Activated CD8-positive, alpha-beta T cell treated with anti-CD3 and anti-CD28 coated beads, Interleukin-2, amount 10 ng/mL, durations not matched to agents 7 days and 5 days (primary cell): ENCODE measurements at places on chromosomes 2 and 18.

- H3K4me1 ChIP-seq: no peaks in the 10 kb centered on the region
- DNase-seq: no peak
- no peak overlapping the region for H3K27ac ChIP-seq
- no peaks in the 10 kb centered on the region for H3K36me3 ChIP-seq
- H3K27me3 ChIP-seq: no peaks in the 10 kb centered on the region
Observed at GRCh38 chr2:165857876-165858275, 63.8 kb upstream of the GALNT3 start.

DNA sequence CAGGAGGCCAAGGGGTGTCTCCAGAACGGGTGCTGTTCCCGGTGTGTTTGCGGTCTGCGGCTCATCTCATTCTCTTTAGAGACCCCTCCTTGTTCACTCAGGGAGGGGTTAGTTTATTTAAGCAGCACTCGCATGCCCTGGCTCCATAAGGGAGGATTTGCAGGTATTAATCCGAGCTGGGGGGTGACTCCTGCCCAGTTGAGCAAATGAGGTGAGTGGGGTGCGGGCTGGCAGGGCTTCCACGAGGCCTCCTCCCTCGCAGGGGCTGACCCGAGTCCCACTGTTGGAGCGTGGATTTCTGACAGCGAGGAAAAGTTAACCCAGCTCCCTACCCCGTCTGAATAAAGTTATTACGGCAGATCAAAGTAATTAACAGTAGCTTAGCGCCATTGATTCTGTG lies 371.8 kb upstream of the SALL3 start:
- no peak overlapping the region for H3K27ac ChIP-seq
- no peaks in the 10 kb centered on the region for H3K36me3 ChIP-seq
- no peak for DNase-seq
- H3K27me3 ChIP-seq: no peaks in the 10 kb centered on the region

- H3K36me3 ChIP-seq: no peaks in the 10 kb centered on the region
- DNase-seq: no peak
- H3K27ac ChIP-seq: no peak overlapping the region
Observed at GRCh38 chr2:157172239-157172638, 85.3 kb upstream of the GALNT5 start.

- H3K4me3 ChIP-seq: no peak overlapping the region
- H3K27ac ChIP-seq: no peak overlapping the region
- H3K4me1 ChIP-seq: no peaks in the 10 kb centered on the region
- no peak for DNase-seq
- no peaks in the 10 kb centered on the region for H3K36me3 ChIP-seq
Observed at GRCh38 chr18:10321576-10321975, 132.9 kb upstream of the APCDD1 start.

- no peak for DNase-seq
- peaks cover 3% of the 10 kb centered on the region for H3K27me3 ChIP-seq
- no peaks in the 10 kb centered on the region for H3K4me1 ChIP-seq
- H3K36me3 ChIP-seq: no peaks in the 10 kb centered on the region
- H3K4me3 ChIP-seq: no peak overlapping the region
- H3K27ac ChIP-seq: no peak overlapping the region
Observed at GRCh38 chr18:45290364-45290763, 324.9 kb upstream of the SLC14A2 start.

- H3K27me3 ChIP-seq: no peaks in the 10 kb centered on the region
- no peaks in the 10 kb centered on the region for H3K4me1 ChIP-seq
- no peak overlapping the region for H3K27ac ChIP-seq
- H3K36me3 ChIP-seq: no peaks in the 10 kb centered on the region
Observed at GRCh38 chr18:52008330-52008729, 331.7 kb upstream of the DCC start.

- DNase-seq: no peak
- H3K27ac ChIP-seq: no peak overlapping the region
- peaks cover 25% of the 10 kb centered on the region for H3K36me3 ChIP-seq
Observed at GRCh38 chr2:28048341-28048740, 157.8 kb downstream of the BABAM2 start.

- no peak overlapping the region for H3K27ac ChIP-seq
- H3K36me3 ChIP-seq: no peaks in the 10 kb centered on the region
Observed at GRCh38 chr2:54065411-54065810, 50.0 kb upstream of the ACYP2 start.

- no peaks in the 10 kb centered on the region for H3K27me3 ChIP-seq
- H3K4me3 ChIP-seq: no peak overlapping the region
- no peak for DNase-seq
- H3K36me3 ChIP-seq: no peaks in the 10 kb centered on the region
- no peak overlapping the region for H3K27ac ChIP-seq
Observed at GRCh38 chr2:187168720-187169713, 279.0 kb downstream of the CALCRL start.

DNA sequence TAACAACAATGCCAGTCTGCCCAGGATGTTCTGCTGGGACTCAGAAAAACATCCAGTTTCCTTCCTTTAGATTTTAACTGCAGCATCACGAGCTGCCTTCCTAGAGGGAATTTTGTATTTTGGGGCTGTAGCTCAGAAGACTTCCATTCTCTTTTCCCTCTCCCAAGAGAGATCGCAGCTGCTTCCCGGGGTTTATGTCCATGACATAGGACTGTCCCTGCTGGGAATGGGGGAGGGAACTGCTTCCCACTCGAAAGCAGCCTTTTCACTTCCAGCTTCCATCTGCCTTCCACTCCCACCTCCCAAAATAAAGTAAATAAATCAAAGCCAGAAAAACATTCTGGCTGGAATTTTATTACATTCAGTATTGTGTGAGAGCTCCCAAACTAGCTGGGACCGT lies 52.4 kb downstream of the LIMS1 start:
- no peak for DNase-seq
- no peak overlapping the region for H3K27ac ChIP-seq
- H3K4me3 ChIP-seq: no peak overlapping the region
- H3K36me3 ChIP-seq: no peaks in the 10 kb centered on the region

- no peaks in the 10 kb centered on the region for H3K27me3 ChIP-seq
- DNase-seq: no peak
- H3K4me1 ChIP-seq: peaks cover 39% of the 10 kb centered on the region
- H3K4me3 ChIP-seq: peak overlapping the region; percentile 37
- no peaks in the 10 kb centered on the region for H3K36me3 ChIP-seq
Observed at GRCh38 chr2:207337234-207338219, 171.8 kb upstream of the KLF7 start.

DNA sequence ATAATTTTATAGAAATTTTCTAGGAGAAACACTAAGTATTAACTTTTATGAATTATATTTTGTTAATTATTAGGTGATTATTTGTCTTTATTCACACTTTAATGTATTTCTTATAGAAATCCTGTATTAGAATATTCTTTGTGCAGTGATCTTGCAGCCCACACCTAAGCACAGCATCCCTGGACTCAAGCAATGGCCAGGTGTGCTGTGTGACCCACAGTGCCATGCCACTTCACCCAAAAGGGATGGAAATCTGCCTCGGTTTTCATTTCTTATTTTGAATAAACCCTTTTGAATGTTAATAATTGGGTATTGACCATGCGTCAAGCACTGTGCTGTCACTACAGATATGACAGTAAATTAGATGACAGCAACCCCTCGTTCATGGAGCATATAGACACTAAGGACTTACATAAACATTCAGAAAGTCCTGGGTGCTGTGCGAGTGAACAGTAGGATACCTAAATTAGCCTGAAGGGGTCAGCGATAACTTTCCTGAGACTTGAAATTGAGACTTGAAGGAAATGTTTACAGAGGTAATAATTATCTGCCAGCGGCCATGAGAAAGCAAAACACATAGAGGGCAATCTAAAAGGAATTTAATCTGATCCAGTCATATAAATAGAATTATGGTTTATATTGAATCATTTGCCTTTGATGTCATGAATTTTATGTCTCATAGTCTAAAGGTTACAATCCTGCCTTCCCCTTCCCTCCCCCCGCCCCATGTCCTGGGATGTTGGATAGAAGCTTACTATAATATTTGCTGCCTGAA lies 52.7 kb upstream of the CALCRL start:
- no peaks in the 10 kb centered on the region for H3K4me1 ChIP-seq
- peaks cover 2% of the 10 kb centered on the region for H3K27me3 ChIP-seq
- no peak overlapping the region for H3K4me3 ChIP-seq
- H3K36me3 ChIP-seq: no peaks in the 10 kb centered on the region
- DNase-seq: no peak
- no peak overlapping the region for H3K27ac ChIP-seq

- H3K4me3 ChIP-seq: no peak overlapping the region
- DNase-seq: no peak
- peak overlapping the region; percentile 56 for H3K27ac ChIP-seq
- H3K36me3 ChIP-seq: peaks cover 12% of the 10 kb centered on the region
- no peaks in the 10 kb centered on the region for H3K27me3 ChIP-seq
Observed at GRCh38 chr2:241739651-241740050, 5.2 kb downstream of the D2HGDH start.

DNA sequence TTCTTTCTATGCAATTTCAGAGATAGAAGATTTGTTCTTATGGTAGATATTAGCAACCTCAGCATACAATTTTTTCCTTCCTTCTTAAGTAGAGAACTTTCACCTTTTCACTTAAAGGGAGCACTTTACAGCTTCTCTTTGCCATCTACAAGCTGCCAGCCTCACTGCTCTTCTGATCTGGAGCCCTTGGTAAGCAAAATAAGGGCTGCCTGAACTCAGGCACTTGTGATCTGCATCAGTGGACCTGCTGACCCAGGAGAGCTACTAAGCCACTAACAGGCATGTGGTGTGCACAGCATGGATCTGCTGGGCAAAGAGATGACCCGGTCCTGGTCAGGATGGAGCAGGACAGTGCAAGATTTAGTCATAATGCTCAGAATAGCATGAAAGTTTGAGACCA lies 80.8 kb upstream of the SNTG2 start:
- no peak overlapping the region for H3K27ac ChIP-seq
- no peaks in the 10 kb centered on the region for H3K36me3 ChIP-seq
- DNase-seq: no peak
- H3K4me1 ChIP-seq: peaks cover 4% of the 10 kb centered on the region
- no peak overlapping the region for H3K4me3 ChIP-seq

DNA sequence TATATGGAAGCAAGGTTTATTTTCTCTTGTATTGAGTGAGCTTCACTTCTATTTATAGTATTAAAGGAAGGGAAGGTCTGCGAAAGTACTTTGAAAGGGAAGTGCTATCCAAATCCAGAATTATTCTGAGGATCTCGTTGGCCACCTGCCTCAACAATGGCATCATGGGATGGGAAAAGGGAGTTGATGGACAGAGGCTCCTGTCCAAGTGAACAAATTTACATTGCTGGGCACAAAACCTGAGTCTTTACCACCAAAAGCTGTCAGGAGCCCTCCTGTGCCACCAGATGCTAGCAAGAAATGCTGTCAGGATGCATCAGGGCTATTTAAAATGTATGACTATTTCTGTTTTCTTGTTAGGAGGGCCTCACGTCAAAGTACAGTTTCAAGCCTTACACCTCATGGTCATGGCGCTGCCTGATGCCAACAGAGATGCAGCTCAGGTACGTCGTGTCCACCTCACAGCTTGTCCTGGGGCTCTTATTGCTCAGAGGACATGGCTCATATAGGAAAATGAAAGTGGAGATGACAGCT lies 157.3 kb downstream of the ARHGAP28 start:
- no peaks in the 10 kb centered on the region for H3K27me3 ChIP-seq
- no peak for DNase-seq
- H3K4me3 ChIP-seq: no peak overlapping the region
- no peaks in the 10 kb centered on the region for H3K4me1 ChIP-seq
- H3K27ac ChIP-seq: no peak overlapping the region

GRCh38 chr2:111667001-111667400 lies 217.0 kb downstream of the ANAPC1 start:
- H3K27ac ChIP-seq: no peak overlapping the region
- peaks cover 3% of the 10 kb centered on the region for H3K27me3 ChIP-seq
- peak; percentile 8 for DNase-seq
- H3K4me1 ChIP-seq: peaks cover 10% of the 10 kb centered on the region

GRCh38 chr2:54801352-54801751 lies 77.9 kb downstream of the EML6 start:
- H3K27ac ChIP-seq: no peak overlapping the region
- H3K4me3 ChIP-seq: no peak overlapping the region
- no peak for DNase-seq
